Right forelimb (tissue), 1 donor: ENCODE measurements at places on chromosomes 11 and 22.

- peak; percentile 66 for DNase-seq
These were observed 110.2 kb upstream of the SESN3 start for GRCh38 chr11:95341221-95341620.

DNA sequence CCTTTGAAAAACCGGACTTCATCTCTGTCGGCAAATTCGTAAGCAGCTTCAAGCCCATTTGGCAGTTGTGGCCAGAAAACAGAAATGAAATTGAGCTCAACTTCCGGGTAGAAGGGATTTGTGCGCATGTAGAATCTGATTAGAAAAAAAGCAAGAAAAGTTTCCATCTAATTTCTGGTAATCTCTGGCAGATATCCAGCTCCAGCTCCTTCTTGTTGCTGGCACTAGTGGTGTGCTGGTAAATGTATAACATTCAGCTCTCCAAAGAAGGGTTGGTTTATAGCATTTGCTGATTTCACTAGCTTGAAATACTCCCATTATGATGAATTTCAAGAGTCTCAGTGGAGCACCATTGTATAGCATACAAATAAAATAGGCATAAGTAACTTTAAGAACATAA, 5.4 kb downstream of the MMP1 start:
- DNase-seq = no peak

DNA sequence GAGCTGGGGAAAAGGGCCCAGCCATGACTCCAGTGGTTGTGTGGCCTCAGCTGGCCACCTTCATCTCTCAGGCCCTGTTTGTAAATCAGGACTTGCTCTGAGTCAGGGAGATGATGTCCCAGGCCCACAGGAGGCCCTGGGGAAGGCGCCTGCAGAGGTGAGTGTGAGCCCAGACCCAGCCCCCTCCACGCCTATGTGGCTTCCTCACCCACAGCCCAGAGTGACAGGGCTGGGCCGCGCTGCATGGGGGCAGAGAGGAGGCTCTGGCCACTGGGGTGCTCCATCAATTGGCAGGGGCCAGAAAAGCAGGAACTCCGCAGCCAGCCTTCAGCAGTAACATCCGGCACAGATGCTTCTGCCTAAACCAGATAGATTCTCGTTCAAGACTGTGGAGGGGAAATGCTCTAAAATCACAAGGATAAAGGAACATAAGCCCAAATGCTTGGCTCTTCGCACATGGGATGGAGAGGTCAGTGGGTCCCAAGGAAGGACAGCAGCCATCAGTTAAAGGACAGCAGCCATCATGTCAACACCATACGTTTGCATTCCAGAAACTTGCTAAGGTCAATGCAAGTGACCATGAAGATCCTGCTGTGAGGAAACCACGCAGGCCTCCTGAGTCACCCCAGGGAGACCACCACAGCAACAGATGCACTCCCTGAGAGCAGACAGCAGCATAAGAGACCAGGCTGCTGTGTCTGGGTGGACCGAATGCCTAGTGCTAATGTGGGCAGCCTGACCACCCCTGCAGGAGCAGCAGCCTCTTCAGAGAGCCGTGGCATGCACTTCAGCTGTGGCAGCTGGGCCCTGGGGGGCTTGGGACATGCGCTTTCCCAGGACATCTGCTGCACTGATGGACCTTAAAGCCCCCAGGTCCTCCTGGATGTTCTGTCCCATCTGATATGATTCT, 28.3 kb downstream of the OSBPL5 start:
- DNase-seq = peak; percentile 36

GRCh38 chr11:61293867-61294716, 1.0 kb downstream of the VWCE start:
- DNase-seq = peak; percentile 79

- DNase-seq = peak; percentile 93
These were observed 2.1 kb downstream of the CCND1 start for GRCh38 chr11:69642913-69643632.

DNA sequence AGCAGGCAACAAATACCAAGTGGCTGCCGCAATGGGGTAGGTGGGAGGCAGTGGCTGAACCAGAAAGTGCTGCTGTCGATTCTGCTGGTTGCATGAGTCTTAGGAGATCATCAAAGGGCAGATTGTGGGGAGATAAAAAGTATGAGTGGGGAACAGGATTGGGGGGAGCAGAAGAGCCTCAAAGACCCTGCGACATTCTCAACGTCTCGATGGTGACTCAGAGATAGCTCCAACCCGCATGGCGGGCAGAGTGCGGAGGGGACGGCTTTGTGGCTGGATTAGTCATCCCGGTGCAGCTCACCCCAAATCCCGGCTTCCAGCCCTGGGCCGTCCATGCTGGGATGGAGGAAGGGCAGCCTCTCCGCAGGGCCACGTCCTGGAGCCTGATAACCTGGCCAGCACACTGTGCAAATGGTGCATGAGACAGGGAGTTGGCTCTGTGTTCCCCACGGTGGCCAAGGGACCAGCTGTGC, 11.6 kb upstream of the RTN4R start:
- no peak for DNase-seq

GRCh38 chr11:12803086-12803826, 129.0 kb downstream of the TEAD1 start:
- DNase-seq = no peak

- DNase-seq = no peak
These were observed 308.7 kb downstream of the DCDC1 start for GRCh38 chr11:31060880-31061279.

- peak; percentile 67 for DNase-seq
These were observed 43.6 kb upstream of the POU2AF1 start for GRCh38 chr11:111422494-111423249.

DNA sequence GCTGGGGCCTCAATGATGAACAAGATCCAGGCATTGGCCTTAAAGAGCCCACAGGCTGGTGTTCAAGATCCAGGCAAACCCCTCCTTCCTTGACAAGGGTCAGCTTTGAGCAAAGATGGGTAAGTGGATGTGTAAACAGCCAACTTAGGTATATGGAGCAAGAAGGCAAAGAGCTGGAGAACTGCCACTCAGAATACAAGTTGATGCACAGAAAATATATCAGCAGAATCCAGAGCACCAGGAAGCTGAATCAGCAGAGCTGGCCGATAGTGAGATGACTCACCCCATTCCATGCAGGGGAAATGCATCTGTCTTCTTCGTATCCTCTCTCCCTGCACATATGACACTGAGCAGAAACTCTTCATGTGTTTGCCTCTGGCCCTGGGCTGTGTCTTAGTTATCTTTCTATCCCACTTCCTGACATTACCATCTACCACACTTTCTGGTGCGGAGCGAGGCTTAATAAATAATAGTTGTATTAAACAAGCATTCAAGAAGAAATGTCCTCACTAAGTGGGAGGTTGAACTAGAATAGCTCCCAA, 57.8 kb downstream of the ENDOD1 start:
- DNase-seq = no peak

- no peak for DNase-seq
These were observed 44.8 kb downstream of the ENDOD1 start for GRCh38 chr11:95134491-95134890.

DNA sequence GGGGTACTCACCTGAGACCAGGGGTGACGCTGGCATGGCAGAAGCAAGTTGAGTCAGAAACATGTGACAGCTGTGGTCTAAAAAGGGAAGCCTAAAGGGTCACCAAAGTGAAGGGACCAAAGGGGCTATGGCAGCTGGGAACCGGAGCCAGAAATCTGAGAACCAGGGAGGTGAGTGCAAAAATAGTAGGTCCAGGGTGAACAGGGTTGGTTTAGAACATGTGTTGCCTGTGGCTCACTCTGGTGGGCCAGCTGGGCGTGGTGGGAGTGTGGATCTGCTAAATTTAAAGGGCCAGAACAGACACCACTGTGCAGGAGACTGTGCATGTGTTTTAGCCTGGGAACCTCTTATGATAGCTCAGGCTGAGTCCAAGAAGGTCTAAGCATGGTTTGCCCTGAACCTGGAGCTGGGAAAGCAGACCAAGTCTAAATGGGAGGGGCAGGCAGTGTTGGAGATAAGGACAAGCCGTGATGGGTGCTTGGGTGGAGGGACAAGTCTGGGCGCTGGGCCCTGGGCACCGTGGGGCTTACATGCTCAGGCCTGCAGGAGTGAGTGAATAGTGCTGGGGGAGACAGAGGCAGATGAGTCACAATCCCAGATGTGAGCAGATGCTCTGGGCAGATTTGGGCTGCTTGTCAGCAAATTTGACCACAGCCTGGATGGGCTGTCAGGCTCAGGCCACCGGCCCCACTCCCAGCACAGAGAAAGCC, 41.4 kb upstream of the ZBED5 start:
- peak; percentile 72 for DNase-seq

- DNase-seq = no peak
These were observed 101.8 kb upstream of the ASPHD2 start for GRCh38 chr22:26327306-26327705.

- DNase-seq = no peak
These were observed 9.2 kb upstream of the TSKU start for GRCh38 chr11:76773921-76774361.

- no peak for DNase-seq
These were observed 163.0 kb downstream of the GRIK4 start for GRCh38 chr11:120674542-120674941.

GRCh38 chr11:66694056-66694410, 16.3 kb upstream of the RBM4B start:
- DNase-seq = no peak

GRCh38 chr11:121711939-121712338, 259.2 kb upstream of the SORL1-AS1 start:
- no peak for DNase-seq

DNA sequence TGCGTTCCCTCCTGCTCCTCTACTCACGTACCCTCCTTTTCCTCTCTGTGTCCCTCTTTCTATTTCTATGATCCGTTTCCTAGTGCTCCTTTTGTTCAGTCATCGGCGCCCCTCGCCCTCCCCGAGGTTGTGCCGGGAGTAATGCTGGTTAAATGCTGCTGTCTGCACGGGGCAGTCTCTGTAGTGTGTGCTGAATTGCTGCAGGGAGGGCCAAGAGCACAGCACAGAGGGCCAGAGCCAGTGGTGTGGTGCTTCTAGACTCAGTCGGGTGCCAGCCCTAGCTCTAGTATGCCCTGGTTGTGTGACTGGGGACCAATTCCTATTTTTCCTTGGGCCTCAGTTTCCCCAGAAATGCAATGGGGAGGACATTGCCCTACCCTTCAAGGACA, 98.3 kb downstream of the PKNOX2 start:
- DNase-seq = no peak

GRCh38 chr22:49491726-49492125, 335.9 kb downstream of the BRD1 start:
- DNase-seq = no peak

DNA sequence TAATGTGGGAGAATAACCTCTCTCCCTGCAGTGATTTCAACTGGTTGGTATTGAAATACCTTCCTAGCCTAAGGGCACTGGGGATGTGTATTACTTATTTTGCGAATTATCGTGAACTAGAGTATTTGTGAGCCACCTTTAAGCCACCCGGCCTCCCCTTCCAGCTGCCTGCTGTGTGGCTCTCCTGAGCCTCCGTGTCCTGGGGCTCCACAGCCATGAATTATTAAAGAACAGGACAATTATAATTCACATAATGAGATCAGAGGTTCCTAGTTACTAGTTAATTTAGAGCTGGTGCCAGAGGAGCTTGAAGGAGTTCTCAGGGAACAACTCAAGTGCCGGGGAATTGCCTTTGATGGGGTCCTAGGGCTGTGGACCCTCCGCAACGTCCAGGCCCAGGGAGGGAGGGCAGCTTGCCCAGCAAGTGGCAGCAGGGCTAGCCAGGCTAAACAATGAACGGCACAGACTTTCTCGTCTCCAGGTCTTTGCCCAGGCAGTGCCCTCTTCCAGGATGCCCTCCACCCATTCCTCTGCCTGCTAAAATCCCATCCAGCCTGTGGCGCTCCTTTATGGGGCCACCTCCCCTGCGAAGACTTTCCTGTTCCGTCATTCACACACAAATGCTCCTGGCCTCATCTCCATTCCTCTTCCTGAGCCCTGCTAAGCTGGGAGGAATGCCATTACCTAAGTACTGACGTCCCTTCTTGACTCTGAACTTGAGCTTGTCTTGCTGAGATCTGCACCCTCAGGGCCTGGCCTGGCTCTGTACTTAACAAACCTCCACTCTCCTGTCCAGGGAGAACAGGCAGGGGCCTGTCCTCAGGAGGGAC, 91.5 kb downstream of the RTL6 start:
- DNase-seq = peak; percentile 45

- DNase-seq = no peak
These were observed 12.7 kb downstream of the C11orf91 start for GRCh38 chr11:33687733-33688479.

DNA sequence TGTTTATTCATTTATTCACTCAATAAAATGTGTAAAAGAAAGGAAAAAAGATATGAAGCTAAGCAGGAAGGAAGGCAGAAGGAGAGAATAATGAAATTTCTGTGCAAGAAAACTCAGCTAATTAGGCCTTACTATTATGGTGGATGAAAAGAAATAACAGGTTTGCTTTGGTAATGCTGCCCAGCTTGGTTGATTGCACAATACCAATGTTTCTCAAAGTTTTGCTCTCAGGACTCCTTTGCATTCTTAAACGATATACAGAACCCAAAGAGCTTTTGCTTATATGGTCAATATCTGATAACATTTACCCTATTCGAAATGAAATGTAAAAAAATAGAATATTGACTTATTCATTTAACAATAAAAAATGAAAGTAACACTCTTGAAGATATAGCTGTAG, 7.3 kb upstream of the CTSC start:
- no peak for DNase-seq

DNA sequence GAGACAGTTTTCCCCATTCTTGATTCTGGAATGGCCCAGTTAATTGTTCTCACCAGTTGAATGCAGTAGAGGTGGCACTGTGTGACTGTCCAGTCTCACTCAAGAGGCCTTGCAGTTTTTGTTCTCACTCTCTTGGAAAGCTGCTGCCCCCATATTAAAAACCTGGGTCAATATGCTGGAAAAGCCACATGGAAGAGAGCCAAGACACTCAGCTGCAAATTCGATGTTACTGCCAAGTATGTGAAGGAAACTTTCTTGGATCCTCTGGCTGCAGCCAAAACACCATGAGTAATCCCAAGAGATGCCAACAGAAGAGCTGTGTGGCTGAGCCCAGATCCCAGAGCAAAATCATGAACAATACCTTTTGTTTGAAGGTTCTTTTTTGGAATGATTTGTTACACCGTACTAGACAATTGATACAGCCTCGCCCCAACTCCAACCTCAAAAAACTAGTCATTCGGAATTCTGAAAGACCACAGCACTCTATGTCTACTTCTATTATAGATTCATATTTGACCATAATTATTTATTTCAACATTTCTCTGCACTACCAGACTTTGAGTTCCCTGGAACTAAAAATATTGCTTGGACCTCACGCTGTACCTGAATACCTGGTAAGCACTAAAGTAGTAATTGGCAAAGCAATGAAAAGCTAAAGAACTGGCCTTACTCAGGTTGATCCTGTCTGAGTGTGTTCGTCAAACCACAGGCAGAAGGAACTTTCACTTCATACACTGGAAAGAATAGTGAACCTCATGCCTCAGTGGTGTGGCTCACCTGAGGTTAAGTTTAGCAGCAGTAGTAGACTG, 378.8 kb downstream of the ETS1 start:
- peak; percentile 59 for DNase-seq
